Aorta (tissue), 5 donors: ENCODE measurements at places on chromosomes 1 and 21. TPM values are rescaled to one million over a fixed set of nuclear protein-coding genes. Genes with fewer than 3 reads are reported as not detected.
A peak's percentile ranks its signal among the peaks of the same experiment; 100 is the strongest.

DNA sequence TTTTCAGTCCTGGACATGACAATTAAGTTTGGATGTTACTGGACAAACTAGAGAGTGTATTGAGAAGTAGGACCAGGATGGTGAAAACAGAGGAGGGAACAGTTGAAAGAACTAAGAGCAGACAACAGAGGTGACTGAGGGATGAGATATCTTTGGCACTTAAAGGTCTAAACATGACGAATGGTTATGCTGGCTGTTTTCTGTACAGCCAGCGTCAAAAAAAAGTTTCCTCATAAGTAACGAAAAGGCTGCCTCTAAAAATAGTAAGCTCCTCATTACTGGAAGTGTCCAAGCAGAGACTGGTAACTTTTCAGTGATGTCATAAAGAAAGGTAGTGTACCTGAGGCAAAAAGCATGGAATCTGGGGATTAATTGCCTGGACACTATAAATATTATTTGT lies 35.2 kb upstream of the AK4 start:
- no peak overlapping the region for H3K27ac ChIP-seq
- no peak overlapping the region for H3K4me3 ChIP-seq
- no peak for DNase-seq
- H3K27me3 ChIP-seq, result no peaks in the 10 kb centered on the region

GRCh38 chr1:162230096-162230495 lies 146.6 kb downstream of the SPATA46 start:
- H3K36me3 ChIP-seq, result no peaks in the 10 kb centered on the region
- H3K27me3 ChIP-seq, result no peaks in the 10 kb centered on the region
- no peaks in the 10 kb centered on the region for H3K4me1 ChIP-seq
- no peak overlapping the region for H3K4me3 ChIP-seq
- no peak for DNase-seq

The ADAM30 gene
- total RNA-seq, result not detected

The MTHFR gene
- total RNA-seq, result 53.0 TPM

The RHOU gene
- 32.5 TPM for total RNA-seq

DNA sequence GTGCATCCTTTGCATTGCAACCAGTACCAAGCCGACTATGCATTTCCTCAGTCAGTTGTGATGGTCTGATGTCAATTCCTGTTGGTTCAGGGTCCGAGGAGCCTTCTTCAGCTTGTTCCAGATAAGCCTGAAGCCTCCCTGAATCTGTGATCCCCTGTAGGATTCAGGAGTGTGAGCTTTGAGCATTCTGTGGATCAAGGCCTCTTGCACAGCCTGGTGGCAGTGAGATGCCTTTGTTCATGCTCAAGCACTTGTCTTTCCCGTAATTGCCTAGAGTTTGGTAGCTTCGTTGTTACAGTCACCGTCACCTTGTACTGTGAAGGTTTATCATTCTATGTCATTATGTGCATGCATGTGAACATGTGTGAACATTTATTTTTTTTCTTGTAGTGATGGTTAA lies 103.5 kb downstream of the PBX1 start:
- no peak for DNase-seq
- no peaks in the 10 kb centered on the region for H3K4me1 ChIP-seq
- no peak overlapping the region for H3K4me3 ChIP-seq

DNA sequence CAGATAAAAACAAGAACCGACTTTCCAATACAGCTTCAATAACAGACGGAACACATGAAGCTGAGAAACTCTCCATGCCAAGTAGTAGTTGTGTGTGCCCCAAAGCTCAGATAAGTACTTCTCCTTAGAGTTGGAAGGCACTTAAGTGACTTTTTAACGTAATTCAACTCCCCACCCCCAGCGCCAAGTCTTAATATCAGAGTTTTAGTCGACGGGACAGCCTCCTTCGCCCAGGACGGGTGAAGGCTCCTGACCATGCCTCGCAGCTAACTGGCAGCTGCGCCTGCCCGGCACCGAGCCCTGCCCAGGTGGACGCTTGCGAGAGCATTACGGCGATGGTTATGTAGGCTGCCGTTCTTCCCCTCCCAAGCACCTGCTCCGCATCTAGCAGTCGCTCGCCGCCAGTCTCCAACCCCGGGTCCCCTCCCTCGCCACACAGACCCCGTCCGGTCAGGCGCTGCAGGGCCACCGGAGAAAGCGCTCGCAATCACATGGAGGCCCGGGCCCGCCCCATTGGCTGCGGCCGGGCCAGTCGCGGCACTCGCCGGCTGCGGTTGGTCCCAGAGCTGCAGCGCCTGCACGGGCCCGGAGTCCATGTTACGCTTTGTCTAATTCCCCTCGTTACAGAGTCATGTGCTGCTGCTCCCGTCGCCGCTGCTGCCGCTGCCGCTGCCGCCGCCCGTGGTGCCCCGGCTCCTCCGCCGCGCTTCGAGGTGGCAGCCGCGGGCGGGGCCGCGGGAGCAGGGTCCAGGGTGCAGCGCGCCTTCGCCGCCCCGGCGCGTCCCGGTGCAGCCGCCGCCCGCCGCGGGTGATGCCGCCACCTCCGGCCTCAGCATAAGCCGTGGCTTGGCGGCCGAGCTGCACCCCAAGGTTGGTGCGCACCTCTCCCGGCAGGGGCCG lies at the start of gene LRRC8D:
TSS of gene LRRC8D (plus strand) at position 611 of the 900 bp plus-strand sequence. CDS start 112,037 bp downstream, outside the sequence.
- H3K36me3 ChIP-seq, result no peaks in the 10 kb centered on the region
- H3K27me3 ChIP-seq, result no peaks in the 10 kb centered on the region
- peak within 1 kb of the TSS; percentile 57 for H3K4me3 ChIP-seq
- peak; percentile 92 for DNase-seq
- no peaks in the 10 kb centered on the region for H3K4me1 ChIP-seq
- H3K27ac ChIP-seq, result no peak within 1 kb of the TSS

The MTR gene
- total RNA-seq, result 54.3 TPM

The FAM167B gene
- total RNA-seq, result 11.8 TPM

GRCh38 chr1:197632005-197632404 lies 143.3 kb downstream of the DENND1B start:
- DNase-seq, result no peak
- H3K4me3 ChIP-seq, result no peak overlapping the region
- no peaks in the 10 kb centered on the region for H3K27me3 ChIP-seq

DNA sequence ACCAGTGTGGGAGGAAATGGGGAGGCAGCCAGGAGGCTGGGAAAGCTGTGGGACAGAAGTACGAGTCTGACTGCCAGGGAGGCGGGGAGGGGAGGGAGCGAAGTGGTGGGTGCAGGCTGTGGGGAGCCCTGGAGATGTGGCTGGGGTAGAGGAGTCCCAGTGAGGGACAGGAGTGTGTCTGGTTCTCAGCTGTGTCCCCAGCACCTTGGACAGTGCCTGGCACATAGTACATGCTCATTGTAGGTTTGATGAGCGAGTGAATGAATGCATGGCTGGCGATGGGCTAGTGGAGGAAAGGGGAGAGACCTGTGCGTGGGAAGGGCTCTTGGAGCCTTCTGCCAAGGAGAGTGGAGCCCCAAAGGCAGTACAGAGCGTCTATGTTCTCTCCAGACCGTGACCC lies 104.1 kb downstream of the SIK1 start:
- no peaks in the 10 kb centered on the region for H3K36me3 ChIP-seq
- H3K27ac ChIP-seq, result no peak overlapping the region
- H3K4me3 ChIP-seq, result no peak overlapping the region
- no peaks in the 10 kb centered on the region for H3K27me3 ChIP-seq
- no peaks in the 10 kb centered on the region for H3K4me1 ChIP-seq
- no peak for DNase-seq

The LEFTY1 gene
- total RNA-seq, result 0.63 TPM

The FCGR3A gene
- 116 TPM for total RNA-seq

The TCHH gene
- 0.27 TPM for total RNA-seq

DNA sequence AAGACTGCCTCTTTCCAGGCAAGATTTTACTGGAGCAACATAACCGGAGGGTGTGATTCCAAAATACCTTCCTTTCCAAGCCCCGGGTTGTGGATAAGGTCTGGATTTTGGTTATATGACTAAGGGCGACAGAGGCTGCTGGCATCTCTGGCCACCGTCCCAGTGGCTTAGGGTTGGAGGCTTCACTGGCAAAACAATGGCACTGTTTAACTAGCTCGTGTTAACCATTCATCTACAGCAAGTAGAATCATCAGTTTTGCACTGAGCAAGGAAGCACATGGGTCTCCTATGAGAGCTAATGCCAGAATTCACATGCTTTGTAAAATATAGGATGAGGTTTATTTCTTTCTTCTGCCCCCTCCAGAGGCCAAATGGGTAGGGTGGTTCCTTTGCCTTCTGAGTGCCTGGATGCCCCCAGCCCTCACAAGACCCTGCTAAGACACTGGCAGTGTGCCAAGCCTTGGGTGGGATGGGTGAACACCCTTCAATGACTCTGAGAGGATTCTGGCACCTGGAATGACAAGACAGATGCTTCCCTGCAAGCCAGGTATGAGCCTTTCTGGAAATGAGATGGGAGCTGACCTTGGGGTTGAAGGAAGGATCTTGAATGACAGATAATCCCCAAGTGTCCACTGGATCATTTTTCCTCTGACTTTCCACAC lies 36.8 kb downstream of the DHCR24 start:
- DNase-seq, result no peak
- no peaks in the 10 kb centered on the region for H3K4me1 ChIP-seq
- no peak overlapping the region for H3K27ac ChIP-seq
- no peak overlapping the region for H3K4me3 ChIP-seq

The OLIG2 gene
- total RNA-seq, result not detected

The TNFRSF4 gene
- total RNA-seq, result 1.6 TPM

GRCh38 chr1:39609618-39610331 lies 29.7 kb downstream of the HEYL start:
- H3K4me1 ChIP-seq, result no peaks in the 10 kb centered on the region
- H3K4me3 ChIP-seq, result no peak overlapping the region
- H3K27ac ChIP-seq, result no peak overlapping the region

GRCh38 chr1:231423648-231424047 lies 1.6 kb upstream of the EGLN1 start:
- peaks cover 2% of the 10 kb centered on the region for H3K4me1 ChIP-seq
- H3K27ac ChIP-seq, result no peak overlapping the region
- DNase-seq, result no peak
- H3K36me3 ChIP-seq, result no peaks in the 10 kb centered on the region
- H3K4me3 ChIP-seq, result no peak overlapping the region
- no peaks in the 10 kb centered on the region for H3K27me3 ChIP-seq

GRCh38 chr1:115073298-115074087 lies 15.8 kb downstream of the TSPAN2 start:
- peaks cover 16% of the 10 kb centered on the region for H3K4me1 ChIP-seq
- H3K27me3 ChIP-seq, result no peaks in the 10 kb centered on the region
- no peaks in the 10 kb centered on the region for H3K36me3 ChIP-seq
- DNase-seq, result peak; percentile 66
- H3K27ac ChIP-seq, result peak overlapping the region; percentile 77

- no peaks in the 10 kb centered on the region for H3K36me3 ChIP-seq
- H3K4me3 ChIP-seq, result no peak overlapping the region
- no peak for DNase-seq
- no peaks in the 10 kb centered on the region for H3K27me3 ChIP-seq
- peaks cover 2% of the 10 kb centered on the region for H3K4me1 ChIP-seq
Measured at GRCh38 chr1:172343240-172344160, 77.0 kb upstream of the C1orf105 start.
